Choroid plexus epithelial cell (primary cell): ENCODE measurements at places on chromosomes 13 and 19.

GRCh38 chr19:1230783-1231489, 6.9 kb downstream of the CBARP start:
- no peak for DNase-seq

GRCh38 chr19:1765904-1766799, 12.8 kb downstream of the ONECUT3 start:
- no peak for DNase-seq

GRCh38 chr13:21138561-21138960, 37.8 kb downstream of the SKA3 start:
- DNase-seq: peak; percentile 32

GRCh38 chr19:12995596-12996405, 526 bp downstream of the NFIX start:
- peak; percentile 38 for DNase-seq

DNA sequence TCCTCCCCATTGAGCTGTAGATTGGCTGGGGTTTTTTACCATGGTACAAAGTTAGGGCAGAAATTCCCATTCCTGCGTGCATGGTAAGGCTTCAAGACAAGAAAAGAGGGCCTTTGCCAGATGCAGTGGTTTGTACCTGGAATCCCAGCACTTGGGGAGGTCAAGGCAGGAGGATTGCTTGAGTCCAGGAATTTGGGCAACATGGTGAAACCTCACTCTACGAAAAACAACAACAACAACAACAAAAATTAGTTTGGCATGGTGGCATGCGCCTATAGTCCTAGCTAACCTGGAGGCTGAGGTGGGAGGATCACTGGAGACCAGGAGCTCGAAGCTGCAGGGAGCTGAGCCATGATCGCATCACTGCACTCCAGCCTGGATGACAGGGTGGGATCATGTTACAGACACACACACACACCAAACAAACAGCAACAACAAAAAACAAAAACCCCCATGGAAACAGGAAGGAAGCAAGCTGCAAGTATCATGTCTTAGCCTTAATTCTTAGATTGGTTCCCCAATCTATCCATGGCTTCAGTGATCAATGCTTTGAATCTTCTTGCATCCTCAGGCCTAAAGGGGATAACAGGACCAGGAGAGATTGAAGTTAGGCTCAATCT, 5.5 kb upstream of the WTIP start:
- no peak for DNase-seq
